ENCODE measurements at places on chromosomes 16 and 17.

DNA sequence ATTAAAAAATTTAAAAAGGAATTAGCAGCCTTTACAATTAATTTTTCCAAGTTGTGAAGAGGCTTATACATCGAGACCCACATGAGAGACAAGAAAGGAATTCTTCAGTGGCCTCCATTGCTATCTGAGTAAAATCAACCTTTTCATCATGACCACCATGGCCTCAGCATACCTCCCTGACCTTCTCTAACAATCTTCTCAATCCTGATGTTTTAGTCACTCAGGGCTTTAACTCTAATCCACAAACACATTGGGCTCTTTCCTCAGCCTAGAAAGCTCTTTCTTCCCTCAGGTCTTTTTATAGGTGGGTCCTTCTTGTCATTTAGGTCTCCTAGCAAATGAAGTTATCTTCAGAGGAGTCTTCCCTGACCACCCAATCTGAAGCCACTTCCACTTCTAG, 46.4 kb downstream of the SPOP start:
- DNase-seq: no peak

- no peak for DNase-seq
Observed at GRCh38 chr17:20988896-20989295, 53.9 kb downstream of the USP22 start.

- no peak for DNase-seq
Observed at GRCh38 chr17:40023590-40024292, 8.5 kb downstream of the CSF3 start.

- no peak for DNase-seq
Observed at GRCh38 chr16:66247516-66248481, 118.7 kb upstream of the CDH5 start.

DNA sequence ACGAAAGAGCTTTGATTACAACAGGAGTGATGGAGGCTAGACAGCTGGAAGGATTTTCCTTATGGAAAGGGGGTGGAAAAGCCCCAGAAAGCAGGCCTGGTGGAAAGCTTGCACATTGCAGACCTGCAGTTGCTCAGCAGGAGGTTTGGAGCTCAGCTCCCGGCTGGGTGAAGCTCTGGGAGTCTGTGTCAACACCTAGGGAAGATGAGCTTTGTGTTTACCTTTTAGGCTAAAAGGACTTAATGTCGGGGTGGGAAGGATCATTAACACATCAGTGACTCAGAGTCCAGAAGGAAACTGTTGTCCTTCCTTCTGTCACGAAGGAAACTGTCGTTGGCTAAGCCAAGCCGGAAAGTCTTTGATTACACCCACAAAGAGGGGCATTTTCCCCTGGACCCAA, 48.2 kb downstream of the RAP1GAP2 start:
- no peak for DNase-seq

DNA sequence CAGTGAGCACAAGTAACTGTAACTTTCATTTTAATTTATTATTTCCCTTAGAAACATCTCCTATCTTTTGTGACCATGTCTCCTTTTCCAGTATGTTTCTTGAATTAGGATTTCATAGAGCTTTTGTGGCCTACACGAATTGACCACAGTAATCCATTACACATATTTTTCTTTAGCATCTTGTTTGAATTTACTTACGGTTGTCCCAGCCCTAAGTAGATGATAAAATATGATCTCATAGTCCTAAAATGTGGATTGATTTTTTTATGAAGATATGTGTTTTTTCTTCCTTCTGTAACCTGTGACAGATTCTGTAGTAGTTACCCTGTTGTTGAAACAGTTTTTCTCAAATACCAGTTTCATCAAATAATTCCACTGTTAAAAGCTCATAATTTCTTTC, 61.5 kb downstream of the NF1 start:
- DNase-seq: no peak

DNA sequence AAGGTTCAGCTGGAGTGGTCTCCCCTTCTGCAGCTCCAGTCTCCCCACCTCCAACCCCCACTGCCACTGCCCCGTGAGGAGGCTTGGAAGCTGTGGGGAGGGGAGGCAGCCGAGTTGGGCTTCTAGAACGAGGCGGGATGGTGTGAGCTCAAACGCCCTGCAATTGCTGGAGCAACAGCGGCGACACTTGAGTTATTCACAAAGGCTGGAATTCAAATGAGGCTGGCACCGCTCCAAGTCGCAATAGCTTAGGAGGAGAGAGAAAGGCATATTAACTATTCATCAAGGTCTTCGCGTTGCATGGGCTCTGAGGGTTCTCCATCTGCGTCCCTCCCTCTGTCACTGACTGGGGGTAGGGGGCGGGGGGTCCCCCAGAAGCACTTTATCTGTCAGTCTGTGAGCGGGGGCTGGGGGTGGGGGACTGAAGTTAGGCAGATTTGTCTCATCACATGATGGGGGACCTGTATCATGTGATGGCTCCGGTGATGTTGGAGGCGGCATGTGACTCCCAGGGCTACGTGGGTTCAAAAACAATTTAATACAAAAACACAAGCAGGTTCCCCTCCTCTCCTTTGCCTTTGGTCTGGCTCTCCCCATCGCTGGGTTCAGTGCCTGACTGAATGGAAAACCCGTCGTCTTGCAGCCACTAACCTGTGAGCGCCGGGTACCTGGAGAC, 70.5 kb downstream of the RBBP6 start:
- peak; percentile 39 for DNase-seq

- DNase-seq: no peak
Observed at GRCh38 chr17:21370430-21370829, 5.7 kb upstream of the KCNJ12 start.

DNA sequence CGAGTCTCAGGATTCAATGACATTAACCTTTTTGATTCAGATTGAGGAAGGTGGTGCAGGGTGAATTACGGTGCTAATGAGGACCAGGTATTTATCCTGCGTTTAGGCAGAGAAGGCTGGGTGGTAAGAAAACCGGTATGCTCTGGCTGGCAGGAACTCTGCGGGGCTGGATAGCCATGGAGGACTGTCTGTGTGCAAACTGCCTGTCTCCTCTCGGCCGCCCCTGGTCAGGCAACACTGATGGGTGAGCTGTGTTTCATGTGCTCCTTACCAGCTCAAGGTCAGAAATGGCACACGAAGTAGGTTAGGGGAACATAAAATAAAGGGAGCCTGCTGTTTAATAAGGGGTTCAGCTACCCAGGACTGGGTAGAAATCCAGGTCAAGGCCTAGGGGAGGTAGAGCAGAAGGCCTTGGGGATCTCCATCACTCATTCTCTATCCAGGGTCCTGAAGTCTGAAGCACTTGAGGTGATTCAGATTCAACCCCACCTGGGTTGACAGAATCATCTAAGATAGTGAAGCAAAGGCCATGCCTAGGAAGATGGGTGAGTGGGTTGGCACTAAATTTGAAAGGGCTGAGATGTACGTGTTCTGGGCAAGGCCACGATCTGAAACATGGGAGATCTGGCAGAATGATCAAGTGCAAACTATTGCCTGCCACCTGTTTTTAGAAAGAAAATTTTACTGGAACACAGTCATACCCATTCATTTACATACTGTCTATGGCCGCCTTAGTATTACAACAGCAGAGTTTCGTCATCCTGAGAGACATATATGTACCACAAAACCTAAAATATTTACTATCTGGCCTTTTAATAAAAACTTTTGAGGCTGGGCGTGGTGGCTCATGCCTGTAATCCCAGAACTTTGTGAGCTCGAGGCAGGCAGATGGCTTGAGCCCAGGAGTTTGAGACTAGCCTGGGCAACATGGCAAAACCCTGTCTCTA, 292.5 kb downstream of the XYLT1 start:
- DNase-seq: no peak

GRCh38 chr17:7557775-7558543, 591 bp upstream of the TNFSF13 start:
- DNase-seq: peak; percentile 40

GRCh38 chr17:46777943-46778915, 40.3 kb downstream of the WNT3 start:
- no peak for DNase-seq

- DNase-seq: no peak
Observed at GRCh38 chr17:30717291-30718098, 107.0 kb downstream of the CRLF3 start.

DNA sequence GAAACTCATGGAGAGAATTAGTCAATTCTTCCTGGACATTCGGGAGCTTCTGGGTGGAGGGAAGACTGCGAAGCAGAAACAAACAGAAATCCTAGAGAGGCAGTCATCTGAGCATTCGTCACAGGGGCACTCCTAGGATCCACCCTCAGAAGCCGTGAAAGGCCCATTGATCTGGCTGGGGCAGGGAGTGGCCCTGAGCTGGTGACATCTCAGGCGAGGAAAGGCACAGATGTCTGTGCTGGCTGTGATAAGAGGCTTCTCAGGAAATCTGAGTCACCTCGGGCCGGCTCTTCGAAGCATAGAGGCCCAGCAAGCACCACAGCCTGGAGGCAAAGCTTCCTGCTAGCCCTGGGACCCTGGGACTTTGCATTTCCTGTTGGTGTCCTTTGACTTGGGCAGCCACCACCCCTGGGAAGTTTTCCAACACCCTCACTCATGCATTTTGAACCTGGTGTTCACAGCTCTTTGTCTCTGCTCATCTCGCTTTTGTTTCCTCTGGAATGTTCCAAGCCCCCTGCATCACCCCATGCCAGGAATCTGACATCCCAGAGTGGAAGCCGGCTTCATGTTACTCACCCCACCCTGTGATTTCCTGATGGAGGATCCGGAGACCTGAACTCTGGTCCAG, 23.3 kb upstream of the CDRT4 start:
- peak; percentile 46 for DNase-seq

DNA sequence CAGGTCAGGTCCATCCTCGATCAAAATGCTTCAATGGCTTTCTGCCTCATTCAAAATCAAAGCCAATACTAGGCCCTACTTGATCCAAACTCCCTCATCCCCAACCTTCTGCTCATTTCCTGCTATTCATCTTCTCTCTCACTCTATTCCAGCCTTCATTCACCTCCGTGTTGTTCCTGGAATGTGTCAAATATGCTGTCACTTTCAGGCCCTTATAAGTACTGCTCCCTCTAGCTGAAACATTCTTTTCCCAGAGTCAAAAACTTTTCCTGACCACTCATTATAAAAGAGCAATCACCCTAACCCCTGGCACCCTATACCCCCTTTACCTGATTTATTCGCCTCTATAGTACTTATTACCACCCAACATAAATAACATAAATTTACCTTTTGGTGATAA, 303.7 kb upstream of the PMFBP1 start:
- no peak for DNase-seq

DNA sequence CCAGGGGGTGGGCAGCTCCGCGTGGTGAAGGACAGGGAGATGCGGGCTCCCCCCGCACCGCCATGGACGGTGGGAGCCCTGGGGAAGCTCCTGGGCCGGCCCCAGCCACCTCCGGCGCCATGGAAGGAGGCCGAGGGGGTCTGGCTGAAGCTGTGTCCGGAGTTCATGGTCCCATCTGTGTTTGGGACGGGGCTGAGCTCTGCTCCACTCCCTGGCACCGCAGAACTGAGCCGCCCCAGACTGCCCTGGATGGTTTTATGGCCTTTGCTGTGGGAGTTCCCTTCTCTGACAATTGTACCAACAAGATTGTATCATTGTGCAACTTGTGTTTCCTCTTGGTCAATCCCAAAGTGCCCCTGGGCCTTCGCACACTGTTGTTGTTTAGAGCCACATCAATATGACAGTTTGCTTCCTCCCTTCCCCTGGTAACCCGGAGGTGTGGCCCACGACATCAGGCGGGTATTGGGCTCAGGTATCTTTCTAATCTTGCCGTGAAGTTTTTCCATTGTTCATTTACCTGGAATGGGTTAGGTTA, 942 bp downstream of the KRT23 start:
- DNase-seq: no peak

- no peak for DNase-seq
Observed at GRCh38 chr17:34178092-34178491, 77.0 kb upstream of the CCL2 start.

DNA sequence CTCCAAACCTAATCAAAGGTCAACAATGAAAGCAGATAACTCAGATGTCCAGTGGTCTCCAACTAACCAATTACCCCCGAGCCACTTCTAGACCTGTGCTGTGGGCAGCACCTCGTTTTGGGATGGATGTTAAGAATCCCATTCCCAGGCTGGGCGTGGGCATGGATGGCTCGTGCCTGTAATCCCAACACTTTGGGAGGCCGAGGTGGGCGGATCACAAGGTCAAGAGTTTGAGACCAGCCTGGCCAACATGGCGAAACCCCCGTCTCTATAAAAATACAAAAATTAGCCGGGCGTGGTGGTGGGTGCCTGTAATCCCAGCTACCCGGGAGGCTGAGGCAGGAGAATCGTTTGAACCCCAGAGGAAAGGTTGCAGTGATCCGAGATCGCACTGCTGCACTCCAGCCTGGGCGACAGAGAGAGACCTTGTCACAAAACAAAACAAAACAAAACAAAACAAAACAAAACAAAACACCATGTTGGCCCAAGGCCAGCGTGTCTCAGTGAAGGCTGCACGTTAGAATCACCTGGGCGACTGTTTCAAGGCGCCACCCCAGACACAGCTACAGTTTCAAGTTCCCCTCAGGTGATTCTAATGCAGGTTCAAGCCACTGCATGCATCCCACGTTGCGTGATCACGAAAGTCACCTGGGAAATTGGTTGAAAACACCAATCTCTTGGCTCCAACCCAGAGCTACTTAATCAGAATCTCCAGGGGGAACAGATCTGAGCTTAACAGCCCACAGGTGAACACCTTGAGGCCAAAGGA, 21.3 kb downstream of the COX4I1 start:
- no peak for DNase-seq

DNA sequence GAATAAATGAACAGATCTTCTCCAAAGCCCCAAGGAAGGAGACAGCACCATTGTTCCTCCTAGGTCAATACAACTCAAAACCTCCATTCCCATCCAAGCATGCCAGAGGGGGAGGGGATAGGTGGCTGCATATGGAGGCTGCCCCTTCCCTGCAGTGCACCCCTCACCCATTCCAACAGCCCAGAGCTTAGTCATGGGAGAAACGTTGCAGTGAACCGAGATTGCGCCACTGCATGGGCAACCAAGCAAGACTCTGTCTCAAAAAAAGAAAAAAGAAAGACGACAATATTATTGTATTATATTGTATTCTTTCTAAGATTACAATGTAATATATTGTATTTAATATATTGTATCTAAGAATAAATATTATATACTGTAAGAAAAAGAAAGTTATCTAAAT, 36.4 kb upstream of the CD300E start:
- DNase-seq: no peak

- no peak for DNase-seq
Observed at GRCh38 chr16:2145843-2146242, 2.6 kb upstream of the RAB26 start.

DNA sequence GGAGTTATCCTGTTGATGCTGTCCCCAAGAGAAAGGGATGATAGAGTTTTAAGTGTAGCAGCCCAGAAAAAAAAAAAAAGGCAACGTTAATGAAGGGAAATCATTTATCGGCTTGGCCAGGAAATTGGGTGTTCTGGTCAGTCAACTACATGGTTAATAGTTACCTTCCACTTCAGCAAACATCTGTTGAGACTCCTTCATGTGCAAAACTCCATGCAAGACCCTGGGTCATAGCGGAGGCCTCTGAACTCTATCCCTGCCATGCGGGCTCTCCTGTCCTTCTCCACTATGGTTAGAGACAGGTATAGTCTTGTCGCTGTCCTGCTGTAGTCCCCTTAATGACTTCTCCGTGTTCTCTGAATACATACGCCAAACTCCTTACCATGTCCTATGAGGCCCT, 3.5 kb upstream of the LYRM9 start:
- no peak for DNase-seq

Data from activated CD8-positive, alpha-beta T cell treated with anti-CD3 and anti-CD28 coated beads for 36 hours (primary cell).